NCI-H526 treated with DMSO at 0.1 percent for 48 hours (cell line): ENCODE measurements at places on chromosomes 16 and 17.

- DNase-seq = no peak
Measured at GRCh38 chr17:8362651-8363332, 13.7 kb downstream of the KRABD2 start.

GRCh38 chr17:19905502-19905901 lies 37.8 kb upstream of the ULK2 start:
- no peak for DNase-seq

DNA sequence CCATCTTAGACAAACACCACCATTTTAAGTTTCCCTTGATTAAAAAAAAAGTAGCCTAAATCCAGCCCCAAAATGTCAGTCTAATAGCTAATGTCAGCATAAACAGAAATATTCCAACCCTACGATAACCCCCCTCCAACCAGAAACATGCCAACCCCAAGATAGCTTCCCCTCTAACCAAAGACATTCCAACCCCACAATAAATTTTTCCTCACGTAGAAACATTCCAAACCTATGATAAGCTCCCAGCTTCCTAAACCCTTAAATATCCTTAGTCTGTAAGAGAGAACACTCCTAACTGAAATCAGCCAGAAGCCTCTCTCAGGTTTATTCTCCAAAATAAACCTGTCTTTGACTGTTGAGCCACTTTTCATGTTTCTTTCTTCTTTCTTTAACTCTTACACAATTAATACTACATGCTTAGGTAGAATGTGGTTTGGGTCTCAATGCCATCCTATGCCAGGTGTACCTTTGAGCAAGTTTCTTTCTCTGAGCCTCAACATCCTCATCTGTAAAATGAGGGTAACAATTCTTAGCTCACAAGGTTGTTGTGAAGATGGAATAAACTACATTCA lies 10.5 kb upstream of the KRT38 start:
- no peak for DNase-seq

DNA sequence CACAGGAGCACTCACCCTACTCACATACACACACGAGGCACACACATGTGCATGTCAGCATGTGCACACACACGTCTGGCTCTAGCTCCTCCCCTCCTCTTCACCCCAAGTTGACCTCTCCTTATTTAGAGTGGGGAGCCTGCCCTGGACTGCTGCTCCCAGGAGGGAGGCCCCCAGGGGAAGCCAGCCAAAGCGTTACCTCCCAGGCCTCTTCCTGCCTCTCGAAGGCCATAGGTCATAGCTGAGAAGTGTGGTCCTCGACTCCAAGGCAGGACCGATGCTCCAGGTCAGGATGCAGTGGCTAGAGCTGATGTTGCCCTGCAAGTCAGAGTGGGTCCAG lies 18.8 kb downstream of the POLR3K start:
- no peak for DNase-seq

DNA sequence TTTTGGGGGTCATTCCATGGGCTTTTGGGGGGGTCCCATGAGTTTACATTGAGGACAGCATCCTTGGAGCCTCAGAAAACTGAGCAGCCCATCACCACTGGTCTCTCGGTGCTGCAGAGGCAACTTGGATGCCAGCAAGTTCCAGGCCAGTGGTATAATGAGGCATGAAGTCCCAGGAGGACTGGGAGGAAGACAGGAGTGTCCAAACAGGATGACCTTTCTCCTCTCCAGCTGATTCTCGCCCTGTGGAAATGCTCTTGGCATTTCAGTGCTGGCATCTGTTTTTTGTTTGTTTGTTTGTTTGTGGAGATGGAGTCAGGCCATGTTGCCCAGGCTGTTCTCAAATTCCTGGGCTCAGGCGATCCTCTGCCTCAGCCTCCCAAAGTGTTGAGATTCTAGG lies 347.6 kb downstream of the SNX29 start:
- no peak for DNase-seq

- DNase-seq = no peak
Measured at GRCh38 chr17:7850701-7851437, 4.0 kb upstream of the TMEM88 start.

GRCh38 chr16:19963301-19963700 lies 78.7 kb upstream of the GPRC5B start:
- no peak for DNase-seq

GRCh38 chr17:17729620-17730249 lies 48.5 kb downstream of the RAI1 start:
- DNase-seq = peak; percentile 6
